ENCODE measurements at places on chromosomes 16 and 17.
A peak's percentile ranks its signal among the peaks of the same experiment; 100 is the strongest.

GRCh38 chr17:44689477-44690217 is at the start of gene CCDC43:
TSS of gene CCDC43 (minus strand) at chr17:44689776. CDS start at chr17:44689753, 23 bp downstream.
- H3K36me3 ChIP-seq, result no peaks in the 10 kb centered on the region
- H3K4me3 ChIP-seq, result peak within 1 kb of the TSS; percentile 99
- H3K4me1 ChIP-seq, result no peaks in the 10 kb centered on the region
- H3K27me3 ChIP-seq, result no peaks in the 10 kb centered on the region
- H3K27ac ChIP-seq, result peak within 1 kb of the TSS; percentile 1

- H3K4me1 ChIP-seq, result no peaks in the 10 kb centered on the region
- peak; percentile 58 for DNase-seq
- H3K4me3 ChIP-seq, result no peak overlapping the region
- no peaks in the 10 kb centered on the region for H3K27me3 ChIP-seq
Observed at GRCh38 chr16:48231727-48232492, 12.2 kb upstream of the LONP2 start.

DNA sequence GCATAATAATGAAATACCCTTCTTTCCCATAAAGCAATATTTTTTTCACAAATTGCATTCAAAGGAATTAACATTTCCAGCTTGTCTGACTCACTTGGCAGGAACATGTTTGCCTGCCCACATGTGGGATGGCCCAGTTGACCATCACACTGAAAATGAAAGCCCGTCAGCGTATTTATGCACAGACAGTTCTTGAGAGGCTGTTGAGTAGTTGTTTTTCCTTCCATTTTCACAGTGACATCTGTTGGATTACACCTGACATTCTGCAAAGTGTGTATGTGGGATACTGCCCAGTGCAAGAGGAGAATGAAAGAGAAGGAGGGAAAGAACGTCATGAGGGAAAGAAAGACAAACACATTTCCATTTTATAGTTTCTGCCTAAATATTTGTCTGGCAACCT is 29.7 kb downstream of the HS3ST4 start:
- DNase-seq, result no peak
- no peaks in the 10 kb centered on the region for H3K27me3 ChIP-seq
- H3K36me3 ChIP-seq, result no peaks in the 10 kb centered on the region
- H3K27ac ChIP-seq, result no peak overlapping the region

- H3K4me1 ChIP-seq, result peaks cover 5% of the 10 kb centered on the region
- peaks cover 10% of the 10 kb centered on the region for H3K36me3 ChIP-seq
- peak overlapping the region; percentile 76 for H3K27ac ChIP-seq
- peak overlapping the region; percentile 76 for H3K4me3 ChIP-seq
Observed at GRCh38 chr17:39927929-39928857, 661 bp downstream of the LRRC3C start.

All from H9 (cell line).